Pons (tissue), 1 donor: ENCODE measurements at places on chromosomes 16 and 17.
A peak's percentile ranks its signal among the peaks of the same experiment; 100 is the strongest.

DNA sequence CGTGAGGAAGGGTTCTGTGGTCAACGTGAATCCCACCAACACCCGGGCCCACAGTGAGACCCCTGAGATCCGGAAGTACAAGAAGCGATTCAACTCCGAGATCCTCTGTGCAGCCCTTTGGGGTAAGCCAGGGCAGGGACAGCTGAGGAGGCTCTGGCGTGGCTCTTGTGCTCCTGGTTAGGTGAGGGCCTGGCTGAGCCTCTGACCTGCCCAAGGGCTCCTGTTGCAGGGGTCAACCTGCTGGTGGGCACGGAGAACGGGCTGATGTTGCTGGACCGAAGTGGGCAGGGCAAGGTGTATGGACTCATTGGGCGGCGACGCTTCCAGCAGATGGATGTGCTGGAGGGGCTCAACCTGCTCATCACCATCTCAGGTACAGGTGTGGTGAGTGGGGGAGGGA lies 4.2 kb upstream of the C17orf107 start:
- no peak for DNase-seq

GRCh38 chr17:68446626-68447041 lies 10.7 kb downstream of the WIPI1 start:
- DNase-seq = no peak

DNA sequence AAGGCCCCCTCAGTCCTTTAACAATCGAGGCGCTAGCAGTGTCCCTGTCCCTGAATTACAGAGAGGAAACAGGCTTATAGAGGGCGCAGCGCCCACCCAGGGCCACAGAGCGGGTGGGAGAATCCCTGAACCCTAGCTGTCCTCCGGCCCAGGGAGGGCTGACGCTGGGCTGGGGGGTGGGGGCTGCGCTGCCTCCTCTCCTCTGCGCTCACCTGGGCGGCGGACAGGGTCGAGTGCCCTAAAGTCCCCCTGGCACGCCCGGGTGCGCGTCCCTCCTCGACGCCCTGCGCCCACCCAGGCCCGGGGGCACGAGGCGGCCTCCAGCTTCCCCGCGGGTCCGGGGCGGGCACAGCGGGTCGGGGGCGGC lies 200.4 kb upstream of the N4BP1 start:
- DNase-seq = no peak

DNA sequence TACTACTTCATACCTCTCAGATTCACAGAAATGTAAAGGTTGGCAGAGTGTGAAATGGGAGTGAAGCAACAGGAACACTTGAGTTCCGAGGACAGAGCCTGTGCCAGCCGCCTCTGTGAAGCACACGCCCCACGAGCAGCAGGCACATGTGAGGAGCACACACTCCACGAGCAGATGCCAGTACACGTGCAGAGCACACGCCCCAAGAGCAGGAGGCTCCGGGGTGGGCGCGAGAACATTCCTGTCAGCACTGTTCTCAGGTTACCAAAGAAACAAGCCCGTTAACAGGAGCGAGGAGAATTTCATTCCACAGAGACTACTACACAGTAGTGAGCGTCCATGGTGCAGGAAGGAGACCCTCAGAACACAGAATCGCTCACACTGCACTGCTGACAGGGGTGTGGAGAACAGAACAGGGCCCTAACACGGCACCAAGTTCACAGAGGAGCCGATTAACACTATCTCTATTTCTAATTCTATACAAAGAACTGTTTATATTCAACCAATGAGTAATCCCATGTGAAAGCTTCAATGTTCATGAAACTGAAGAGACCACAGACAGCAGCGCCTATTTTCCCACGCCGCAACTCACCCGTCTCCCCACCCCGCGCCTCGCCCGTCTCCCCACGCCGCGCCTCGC lies 40.1 kb downstream of the KLHDC4 start:
- DNase-seq = no peak

- DNase-seq = peak; percentile 87
These were observed 113.2 kb downstream of the SPECC1 start for GRCh38 chr17:20122254-20122879.

DNA sequence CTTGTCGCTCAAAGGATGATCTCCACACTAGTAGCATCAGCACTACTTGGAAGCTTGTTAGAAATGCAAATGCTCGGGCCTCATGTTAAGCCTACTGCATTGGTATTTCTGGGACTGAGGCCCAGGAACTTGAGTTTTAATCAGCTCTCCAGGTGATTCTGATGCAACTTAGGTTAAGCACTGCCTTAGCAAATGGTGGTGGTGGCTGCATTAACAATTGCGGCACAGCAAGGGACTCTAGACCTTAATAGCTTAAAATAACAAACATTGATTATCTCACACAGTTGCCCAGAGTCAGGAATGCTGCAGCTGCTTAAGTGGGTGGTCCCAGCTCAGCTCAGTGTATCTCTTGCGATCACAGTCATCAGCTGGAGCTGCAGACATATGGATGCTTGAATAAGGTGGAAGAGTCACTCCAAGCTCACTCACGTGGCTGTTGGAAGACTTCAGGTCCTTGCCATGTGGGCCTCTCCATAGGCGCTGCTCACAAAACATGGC lies 25.8 kb downstream of the HS3ST3A1 start:
- no peak for DNase-seq

DNA sequence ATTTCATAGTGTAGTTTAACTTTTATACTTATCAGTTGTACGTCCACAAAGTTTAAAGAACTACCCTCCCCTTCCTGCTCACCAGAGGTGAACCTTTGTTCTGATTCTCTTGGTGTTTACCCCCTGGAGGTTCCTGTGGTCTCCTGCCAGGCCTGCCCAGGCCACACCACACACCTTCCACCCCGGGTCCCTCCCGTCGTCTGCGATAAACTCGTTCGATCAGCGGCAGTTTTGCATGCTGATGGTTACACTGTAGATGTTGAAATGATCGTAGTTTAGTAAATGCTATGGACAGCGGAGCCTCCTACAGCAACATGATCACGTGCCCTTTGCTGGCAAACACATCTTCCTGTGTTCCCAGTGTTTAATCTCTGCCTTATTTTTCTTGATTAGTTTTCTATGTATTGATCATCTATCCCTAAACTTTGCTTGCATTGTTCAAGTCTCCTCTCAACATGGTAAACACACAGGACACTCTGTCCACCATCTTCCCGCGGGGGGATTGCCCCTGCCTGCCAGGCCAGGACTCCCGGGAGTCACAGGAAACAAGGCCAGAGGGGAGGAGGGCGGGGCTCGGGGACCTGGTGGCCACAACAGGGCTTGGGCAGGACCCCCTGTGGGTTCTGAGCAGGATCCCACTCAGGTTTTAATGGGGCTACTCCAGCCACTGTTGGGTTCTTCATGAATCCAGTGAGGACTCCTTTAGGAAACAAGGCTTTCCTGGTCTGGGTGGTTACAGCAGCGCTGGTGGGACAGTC lies 2.8 kb upstream of the ACSF3 start:
- DNase-seq = no peak

DNA sequence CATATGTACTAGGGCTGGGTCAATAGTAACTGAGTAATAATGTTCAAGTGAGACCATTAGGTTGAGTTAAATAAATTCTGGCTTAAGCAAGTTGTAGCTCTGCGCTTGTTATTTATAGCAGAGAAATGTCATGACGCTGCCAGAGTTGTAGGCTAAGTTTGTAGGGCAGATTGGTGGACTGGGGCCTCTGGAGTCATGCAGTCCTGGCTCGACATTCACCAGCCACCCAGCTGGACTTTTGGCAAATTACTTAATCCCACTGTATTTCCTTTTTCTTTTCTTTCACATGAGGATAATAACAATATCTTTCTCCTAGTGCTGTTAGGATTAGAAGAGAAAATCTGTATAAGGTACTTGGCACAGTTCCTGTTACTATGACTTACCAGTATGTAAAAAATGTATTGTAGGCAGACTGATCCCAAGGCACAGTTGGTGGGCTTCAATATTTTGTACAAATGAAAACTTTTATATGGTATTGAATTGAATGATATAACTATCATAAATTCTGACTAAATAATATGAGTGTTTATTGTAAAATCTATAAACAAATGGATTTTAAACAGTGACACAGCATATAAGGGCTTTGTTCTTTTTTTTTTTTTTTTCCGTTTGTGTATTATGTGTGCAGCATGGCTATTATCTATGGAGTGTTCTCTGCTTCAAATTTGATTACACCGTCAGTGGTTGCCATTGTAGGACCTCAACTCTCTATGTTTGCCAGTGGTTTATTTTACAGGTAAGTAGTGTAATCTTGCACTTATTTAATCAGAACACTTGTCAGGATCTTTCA lies 2.6 kb downstream of the MFSD11 start:
- DNase-seq = no peak

DNA sequence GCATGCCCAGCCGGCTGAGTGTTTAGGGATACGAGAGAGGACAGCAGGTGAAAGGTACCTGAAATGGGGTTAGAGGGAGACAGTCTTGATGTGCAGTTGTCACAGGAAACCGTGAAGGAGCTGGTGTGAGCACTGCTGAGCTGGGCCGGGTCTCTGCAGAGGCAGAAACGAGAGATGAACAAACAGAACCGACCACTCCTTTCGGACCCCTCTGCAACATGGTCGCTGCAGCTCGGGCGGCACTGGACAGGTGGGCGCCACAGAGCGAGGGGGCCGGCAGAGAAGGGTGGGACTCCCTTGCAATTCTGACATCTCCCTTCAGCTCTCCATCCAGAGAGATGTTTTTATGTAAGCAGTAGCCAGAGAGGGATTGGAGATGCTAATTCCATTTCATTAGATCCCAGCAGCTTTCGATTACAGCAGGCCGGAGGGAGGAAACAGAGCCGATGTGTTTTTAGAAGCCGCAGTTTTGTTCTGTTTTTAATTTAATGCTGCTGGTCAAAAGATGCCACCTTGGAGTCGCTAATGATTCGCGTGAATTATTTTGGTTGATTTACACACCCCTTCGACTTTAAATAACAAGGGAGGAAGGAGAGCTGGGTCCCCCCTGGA lies 86.3 kb upstream of the RPL38 start:
- DNase-seq = no peak

DNA sequence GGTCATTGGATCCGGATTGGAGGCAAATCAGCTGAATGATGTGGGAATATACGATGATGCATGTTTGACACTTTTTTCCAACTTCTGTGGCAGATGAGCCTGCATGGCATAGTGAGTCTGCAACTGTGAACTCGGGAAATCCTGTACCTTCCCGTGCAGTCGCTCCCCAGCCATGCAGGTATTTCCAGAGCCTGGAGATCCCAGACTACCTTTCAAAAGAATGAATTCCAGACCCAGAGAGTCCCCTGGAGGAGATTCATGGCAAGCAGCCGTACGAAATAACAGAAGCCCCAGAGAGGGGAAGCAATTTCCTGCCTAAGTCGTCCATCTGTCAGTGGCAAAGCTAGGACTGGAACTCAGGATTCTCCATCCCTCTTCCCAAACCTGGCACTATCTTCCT lies 75.7 kb upstream of the FAM20A start:
- no peak for DNase-seq

- no peak for DNase-seq
These were observed 125.7 kb downstream of the XYLT1 start for GRCh38 chr16:17345043-17345442.

DNA sequence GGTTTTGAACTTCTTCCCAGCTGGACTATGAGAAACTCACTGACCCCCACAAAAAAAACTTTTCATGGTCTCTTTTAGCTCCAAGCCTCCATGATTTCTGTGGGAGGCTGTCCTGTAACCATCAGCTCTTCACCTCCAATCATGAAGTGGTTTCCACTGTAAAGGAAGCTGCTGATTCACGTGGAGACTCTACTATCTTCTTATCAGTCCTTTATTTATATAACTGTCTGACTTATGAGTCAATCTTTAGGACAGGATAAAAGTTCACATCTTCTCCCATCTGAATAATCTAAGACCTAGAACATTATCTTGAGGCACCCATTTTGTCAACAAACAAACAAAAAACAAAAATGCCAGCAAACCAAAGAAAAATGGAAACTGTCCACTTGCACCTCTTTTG lies 409.9 kb downstream of the SLC39A11 start:
- no peak for DNase-seq

- DNase-seq = no peak
These were observed 41.2 kb upstream of the HAPSTR1 start for GRCh38 chr16:9050102-9050830.

DNA sequence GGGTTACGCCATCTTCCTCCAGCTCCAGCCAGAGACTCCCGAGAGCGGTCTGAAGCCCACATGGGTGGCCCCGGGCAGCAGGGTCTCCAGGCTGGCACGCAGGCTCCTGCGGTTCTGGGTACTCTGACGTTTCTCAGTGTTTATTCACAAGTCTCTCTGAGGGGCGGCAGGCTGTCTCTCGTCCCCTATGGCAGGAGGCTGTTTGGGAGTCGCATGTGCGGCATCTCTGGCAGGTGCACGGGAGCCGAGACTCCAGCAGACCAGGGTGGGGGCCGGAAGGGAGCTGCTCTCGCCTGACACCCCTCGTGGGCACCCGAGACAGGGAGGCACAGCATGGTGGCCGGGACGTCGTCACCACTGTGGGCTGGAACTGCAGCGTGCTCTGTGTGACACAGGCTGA lies 48.1 kb downstream of the ZNF778 start:
- DNase-seq = no peak

DNA sequence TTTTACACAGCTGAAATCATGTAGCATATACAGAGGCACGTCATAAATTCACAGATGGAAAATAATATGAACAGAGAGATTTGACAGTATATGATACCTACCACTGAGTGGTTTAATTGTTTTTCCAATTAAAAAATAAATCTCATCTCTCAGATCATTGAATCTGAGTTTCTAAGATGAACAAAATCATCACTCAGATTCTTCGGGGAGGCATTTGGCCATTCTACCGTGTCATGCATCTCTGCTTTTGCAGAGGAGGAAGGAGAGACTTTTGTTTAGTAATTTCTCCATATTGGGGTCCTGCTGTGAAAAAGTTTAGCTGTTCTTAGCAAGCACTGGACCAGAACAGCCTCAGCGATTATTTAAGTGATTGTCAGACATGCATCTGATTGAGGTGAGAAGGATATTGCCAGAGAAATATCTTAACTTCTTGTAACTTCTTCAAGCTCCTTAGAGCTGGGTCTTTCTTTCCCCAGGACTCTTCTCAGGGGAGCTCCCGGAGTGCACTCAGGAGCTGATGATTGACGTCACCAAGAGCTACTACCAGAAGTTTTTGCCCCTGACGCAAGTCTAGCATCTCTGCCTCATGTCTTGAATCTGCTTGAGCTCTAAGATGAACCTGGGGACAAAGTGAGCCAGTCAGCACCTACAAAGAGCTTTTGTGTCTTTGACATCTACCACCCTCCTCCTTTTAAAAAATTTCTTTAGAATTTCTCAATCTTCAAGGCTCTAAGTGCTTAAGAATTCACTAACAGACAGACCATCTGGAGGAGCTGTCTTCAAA lies 11.9 kb upstream of the PLK1 start:
- no peak for DNase-seq

GRCh38 chr16:5041600-5042133 lies 7.9 kb upstream of the NAGPA start:
- DNase-seq = no peak

- no peak for DNase-seq
These were observed 556.9 kb upstream of the CDH5 start for GRCh38 chr16:65809627-65810026.
